ENCODE measurements at places on chromosomes 5 and 9.

DNA sequence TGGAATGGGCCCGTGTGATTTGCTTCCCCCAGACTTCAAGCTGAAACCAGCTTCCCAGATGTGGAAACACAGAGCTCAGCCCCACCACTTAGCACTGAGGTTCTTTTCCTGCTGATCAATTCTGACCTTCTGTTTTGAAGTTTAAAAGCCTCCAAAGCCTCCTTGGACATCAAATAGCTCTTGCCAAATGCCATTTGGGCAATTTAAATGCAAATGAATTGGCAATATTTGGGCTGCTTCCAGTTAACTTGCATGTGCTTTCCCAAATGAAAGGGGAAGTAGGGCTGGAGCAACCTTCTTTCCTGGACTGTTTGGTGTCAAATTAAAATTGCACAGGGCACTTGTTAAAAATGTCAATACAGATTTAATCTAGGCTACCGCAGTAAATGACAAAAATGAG, 710.5 kb downstream of the TLR4 start:
- no peak for DNase-seq

DNA sequence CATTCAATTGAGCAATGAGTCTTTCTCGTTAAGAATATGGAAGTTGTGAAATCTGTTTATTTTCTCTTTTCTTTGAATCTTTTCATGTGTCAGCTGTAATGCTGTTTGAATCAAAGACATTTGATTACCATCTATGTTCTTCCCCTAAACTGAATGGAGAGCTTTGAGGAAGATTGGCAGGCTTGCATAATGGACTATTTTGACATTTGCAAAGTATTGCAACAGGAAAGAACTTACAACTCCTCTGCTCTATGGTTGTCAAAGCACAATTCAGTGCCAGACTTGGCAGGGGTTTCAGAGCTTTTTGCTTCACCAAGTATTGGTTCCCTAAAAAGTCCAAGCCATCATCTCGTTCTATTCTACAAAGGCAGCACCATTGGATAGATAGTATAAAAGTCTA, 549.0 kb upstream of the NUDT12 start:
- no peak for DNase-seq

GRCh38 chr9:86836797-86837196, 110.5 kb downstream of the GAS1 start:
- no peak for DNase-seq

- no peak for DNase-seq
Measured at GRCh38 chr9:85142968-85143367, 473.4 kb downstream of the NTRK2 start.

DNA sequence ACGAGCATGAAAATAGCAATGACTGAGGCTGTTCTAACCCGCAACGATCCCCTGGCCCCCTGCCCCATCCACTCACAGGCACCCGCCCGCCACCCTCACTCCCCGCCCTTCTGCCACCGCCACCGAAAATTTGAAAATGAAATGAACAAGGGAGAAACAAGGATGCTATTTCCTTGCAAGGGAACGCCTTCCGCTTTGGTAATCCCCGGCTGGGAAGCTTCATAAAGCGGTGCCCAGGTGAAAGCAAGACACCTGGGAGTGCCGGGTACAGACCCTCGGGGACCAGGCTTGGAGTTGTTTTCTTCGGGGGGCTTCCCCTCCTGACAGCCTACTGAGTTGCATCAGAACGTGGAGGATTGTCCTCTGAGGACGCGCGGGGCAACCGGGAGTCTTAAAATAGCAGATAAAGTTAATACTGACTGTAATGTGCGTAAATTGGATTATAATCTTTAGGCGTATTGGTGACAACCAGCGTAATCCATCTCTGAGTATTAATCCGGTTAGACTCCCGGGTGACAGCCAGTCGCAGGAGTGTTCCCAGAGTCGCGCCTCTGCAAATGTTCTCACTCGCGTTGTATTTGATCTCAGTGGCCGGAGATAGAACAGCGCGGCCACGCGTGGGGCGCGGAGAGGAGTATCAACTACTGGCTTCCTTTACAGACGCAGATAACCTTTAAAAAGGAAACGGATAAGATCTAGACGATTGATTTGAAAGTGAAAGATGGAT, 885 bp upstream of the MLLT3 start:
- DNase-seq, result peak; percentile 31

- no peak for DNase-seq
Measured at GRCh38 chr9:120284821-120285220, 295.1 kb downstream of the CDK5RAP2 start.

DNA sequence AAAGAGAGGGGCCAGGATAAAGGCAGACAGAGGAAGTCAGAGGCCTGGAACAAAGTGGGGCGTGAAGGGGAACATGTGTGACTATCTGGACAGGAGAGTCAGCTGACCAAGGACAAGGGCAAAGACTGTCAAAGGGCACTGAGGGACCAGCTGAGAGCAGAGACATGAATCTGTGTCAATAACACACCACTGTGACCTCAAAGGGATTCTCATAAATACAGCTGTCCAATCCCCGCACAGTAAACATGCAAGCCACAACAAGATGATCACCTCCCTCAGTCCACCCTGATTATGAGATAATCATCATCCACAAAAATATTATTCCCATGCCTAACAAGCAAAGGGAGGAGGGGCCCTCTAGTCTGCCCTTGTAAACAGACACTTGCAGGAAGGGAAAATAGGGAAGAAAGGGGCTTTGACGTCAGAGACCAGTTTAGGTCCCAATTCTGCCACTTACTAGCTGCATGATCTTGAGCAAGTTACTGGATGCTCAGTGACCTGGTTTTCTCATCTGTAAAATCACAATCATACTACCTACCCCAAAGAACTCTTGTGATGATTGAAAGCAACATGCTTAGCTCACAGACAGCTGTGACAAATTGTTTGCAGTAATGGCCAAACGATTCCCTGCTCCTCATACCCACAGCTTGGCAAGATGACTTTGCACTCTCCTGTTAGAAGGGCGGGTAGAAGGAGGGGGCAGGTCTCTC, 41.8 kb downstream of the RAPGEF1 start:
- DNase-seq, result no peak

DNA sequence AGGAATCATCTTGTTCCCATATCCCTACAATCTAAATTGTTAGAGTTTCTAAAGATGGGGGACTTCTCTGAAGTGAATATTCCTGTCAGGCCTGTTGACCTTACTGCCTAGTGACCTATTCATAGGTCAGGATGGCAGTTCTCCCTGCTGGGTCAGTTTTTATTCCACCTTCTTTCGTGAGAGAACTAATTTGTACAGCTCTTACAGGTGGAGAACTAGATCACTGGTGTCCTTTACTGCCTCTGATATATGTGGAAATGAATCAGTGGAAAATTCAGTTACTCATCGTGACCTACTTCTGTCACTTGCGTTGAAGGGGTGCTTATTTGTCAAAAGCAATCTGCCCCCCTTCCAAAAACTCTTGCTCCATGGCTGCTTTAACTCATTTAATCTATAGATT, 164.9 kb downstream of the CD180 start:
- no peak for DNase-seq

GRCh38 chr5:8098081-8098480, 229.1 kb downstream of the MTRR start:
- DNase-seq, result no peak

DNA sequence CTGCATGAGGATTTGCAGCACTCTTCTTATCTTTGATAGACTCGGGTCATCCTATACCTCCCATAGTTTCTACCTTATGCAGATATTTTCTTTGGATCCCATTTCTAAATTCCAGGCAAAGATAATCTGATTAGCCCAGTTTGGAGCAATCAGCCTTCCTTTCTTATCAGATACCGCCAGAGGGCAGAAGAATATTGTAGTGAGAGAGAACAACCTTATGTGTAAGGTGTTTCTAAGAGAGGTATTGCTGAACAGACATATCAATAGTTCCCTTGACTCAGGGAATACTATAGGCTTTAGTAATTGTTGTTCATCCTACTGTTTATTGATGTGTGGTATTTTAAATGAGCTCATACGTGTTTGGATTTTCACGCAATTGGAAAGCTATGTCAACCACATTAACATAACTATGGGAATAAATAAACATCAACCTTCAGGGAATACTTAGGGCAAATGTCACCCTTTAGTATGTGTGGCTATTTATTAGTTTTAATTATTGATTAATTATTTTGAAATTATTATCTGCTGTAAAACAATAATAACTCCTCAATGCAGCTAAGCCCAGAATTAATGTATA, 1435.2 kb upstream of the CDH9 start:
- DNase-seq, result no peak

GRCh38 chr5:980001-980588, 28.5 kb upstream of the NKD2 start:
- DNase-seq, result no peak

Measured in stimulated activated CD4-positive, alpha-beta T cell treated with anti-CD3 and anti-CD28 coated beads, Interleukin-12 subunit alpha, Interleukin-12 subunit beta, amount 100 ng/mL, for 48 hours (primary cell).